ENCODE measurements at places on chromosomes 12 and 14. TPM values are rescaled to one million over a fixed set of nuclear protein-coding genes. Genes with fewer than 3 reads are reported as not detected.

DNA sequence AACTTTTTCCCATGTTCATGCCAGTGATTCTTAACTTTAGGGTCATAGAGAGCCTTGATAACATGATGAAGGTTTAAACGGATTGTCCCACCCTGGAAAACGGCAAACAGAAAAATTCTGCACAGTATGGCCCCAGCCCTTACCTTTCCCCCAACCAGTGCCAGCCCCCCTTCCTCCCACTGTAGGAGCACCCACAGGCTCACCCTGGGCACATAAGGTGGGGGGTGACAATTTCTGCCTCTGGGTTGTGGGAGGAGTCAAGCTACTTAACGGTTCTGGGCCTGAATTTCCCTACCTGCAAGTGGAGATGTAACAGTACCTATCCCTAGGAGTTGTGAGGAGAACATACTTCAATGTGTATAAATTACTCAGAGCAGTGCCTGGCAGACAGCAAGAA is 18.0 kb downstream of the XRCC3 start:
- DNase-seq: no peak

TULP3 gene
- 32.7 TPM for polyA plus RNA-seq

DNA sequence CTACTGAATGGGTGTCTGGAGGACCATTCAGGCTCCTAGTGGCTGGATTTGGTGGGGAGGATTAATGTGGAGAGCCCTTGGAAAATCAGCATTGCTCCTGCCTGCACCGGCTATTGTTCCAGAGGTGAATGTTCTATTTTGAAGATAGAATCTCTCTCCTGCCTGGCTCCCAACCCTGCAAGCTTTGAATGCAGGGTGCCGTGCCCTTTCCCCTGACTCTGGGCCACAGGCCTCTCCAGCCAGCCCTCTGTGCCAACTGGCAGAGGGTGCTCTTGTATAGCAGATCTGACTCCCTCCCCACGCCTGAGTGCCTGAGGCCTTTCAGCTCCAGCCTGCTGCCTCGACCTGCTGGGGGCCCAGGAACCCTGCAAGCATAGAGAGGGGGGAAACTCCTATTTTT is 106.8 kb downstream of the TMEM260 start:
- peak; percentile 20 for DNase-seq

AKAP3 gene
- polyA plus RNA-seq: 3.8 TPM

- DNase-seq: no peak
Observed at GRCh38 chr14:87955501-87955900, 37.5 kb downstream of the GALC start.

GRCh38 chr14:63833728-63834127 is 19.1 kb upstream of the SYNE2 start:
- no peak for DNase-seq
